ENCODE measurements at places on chromosomes 1 and 21.

- DNase-seq = no peak
These were observed 22.4 kb downstream of the COL16A1 start for GRCh38 chr1:31681415-31681814.

GRCh38 chr1:114610546-114611245 lies 29.3 kb upstream of the BCAS2 start:
- no peak for DNase-seq

DNA sequence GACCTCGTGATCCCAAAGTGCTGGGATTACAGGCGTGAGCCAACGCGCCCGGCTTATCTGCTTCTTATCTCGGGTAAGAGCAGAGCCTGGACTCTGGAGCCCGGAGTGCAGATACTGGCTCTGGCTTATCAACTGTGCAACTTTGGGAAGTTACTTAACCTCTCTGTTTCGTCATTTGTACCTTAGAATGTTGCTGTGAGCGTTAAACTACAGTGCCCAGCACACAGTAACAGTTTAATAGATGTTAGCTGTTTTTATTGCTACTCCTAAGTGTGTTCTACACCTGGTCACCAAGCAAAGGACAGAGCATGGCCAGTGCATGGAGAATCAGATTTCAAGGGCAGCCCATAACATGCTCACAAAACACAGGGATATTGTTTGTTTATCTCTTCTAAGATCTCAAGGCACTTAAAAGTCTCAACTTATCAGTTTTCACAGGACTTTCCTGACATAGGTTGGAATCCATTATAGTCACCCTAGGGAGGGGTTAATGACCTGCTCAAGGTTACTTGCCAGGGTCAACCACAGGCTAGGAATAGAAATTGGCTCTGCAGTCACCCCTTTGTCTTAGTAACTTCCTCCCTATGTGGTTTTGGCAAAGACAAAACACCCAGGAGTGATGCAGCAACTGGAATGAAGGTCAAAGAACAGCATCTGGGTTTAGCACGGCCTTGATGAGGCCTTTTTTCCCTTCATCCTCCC lies 22.5 kb upstream of the SRP9 start:
- no peak for DNase-seq

- DNase-seq = no peak
These were observed 74.9 kb downstream of the CAPZB start for GRCh38 chr1:19410393-19410792.

DNA sequence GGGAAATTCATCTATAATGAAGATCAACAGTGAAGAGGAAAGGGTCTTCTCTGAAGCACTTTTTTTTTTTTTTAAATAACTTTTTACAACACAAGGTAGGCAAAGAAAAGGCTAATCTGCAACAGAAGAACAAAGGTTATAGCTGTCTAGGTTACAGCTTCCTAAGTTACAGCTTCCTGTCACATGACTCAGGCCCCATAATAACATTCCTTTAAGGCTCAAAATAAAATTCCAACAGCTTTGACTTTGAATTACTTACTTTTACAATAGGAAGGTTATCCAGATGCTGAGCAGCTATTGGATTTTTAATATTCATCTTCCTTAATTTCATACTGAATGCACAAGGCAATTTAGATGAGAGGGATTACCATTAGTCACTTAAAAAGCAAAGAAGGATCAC lies 40.4 kb upstream of the TMEM61 start:
- no peak for DNase-seq

DNA sequence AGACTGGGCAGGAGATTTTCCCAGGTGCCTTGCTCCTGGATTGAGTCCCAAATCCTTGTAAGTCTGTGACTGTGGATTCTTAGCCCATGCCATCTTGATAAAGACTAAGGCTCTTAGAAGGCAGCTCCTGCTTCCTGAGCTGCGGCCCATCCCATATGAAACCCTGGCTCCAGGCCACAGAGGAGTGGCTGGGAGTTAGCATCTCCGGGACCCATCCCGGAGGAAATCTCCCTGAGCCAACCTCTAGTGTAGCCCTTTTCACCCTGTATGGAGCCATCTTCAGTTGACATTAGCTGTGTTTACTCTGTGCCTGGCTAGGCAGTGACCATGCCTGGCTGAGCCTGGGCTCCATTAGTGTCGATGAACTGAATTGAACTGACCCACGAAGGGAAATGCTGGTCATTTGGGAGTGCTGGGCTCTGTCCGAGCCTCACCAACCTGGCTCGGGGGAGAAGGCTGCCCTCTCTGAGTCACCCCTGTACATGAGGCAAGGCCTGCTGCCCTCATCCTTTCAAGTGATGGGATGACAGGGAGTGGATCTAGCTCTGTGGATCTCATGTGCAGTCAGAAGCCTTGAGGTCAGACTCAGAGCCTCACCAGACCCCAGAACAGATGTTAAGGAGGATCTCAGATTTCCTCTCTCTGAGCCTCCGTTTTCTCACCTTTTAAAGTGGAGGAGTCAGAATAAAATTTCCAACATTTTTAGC lies 37.5 kb downstream of the LGR6 start:
- no peak for DNase-seq

DNA sequence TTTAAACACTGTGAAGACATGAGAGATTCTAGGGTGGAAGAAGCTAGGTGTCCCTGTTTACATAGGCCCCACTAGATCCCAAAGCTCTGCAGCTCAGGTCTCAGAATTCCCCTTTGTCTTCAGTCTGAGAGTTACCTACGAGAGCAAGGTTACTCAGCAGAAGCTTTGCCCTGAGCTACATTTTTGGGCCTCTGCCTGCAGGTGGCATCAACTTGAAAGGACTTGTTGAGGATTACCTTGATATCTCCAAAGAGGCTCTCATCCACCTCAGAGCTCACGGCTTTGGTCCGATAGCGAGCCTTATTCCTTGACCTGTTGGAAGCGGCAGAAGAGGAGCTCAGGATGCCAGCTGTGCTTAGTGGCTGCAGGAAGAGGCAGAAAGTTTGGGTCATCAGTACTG lies 7.0 kb downstream of the CFAP45 start:
- DNase-seq = no peak

GRCh38 chr1:26472320-26472900 lies at the start of gene HMGN2:
TSS of gene HMGN2 (plus strand) at chr1:26472440. CDS start at chr1:26472613, 173 bp downstream.
- peak; percentile 81 for DNase-seq

- no peak for DNase-seq
These were observed 31.0 kb downstream of the CD53 start for GRCh38 chr1:110903853-110904500.

Measured in suppressor macrophage treated with lipopolysaccharide for 4 hours (primary cell).